ENCODE measurements at places on chromosomes 6 and 20.
A peak's percentile ranks its signal among the peaks of the same experiment; 100 is the strongest.

DNA sequence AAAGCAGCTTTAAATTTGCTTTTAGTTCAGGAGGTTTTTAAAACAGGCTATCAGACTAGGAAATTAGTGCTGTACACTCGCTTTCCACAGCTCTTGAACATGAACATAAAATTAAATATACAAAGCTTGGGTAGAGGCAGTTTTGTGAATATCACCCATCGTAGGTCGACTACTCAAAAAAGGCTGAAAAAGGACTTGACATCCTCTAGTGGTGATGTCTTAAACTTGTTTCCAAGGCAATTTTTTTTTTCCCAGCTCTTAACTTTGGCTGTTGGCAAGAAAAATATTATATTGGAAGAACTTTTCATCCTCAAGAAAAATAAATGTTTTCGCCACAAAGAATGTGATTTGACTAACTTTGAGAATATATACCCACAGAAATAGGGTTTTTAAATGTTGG is 2.9 kb downstream of the MAP7 start:
- DNase-seq = no peak

DNA sequence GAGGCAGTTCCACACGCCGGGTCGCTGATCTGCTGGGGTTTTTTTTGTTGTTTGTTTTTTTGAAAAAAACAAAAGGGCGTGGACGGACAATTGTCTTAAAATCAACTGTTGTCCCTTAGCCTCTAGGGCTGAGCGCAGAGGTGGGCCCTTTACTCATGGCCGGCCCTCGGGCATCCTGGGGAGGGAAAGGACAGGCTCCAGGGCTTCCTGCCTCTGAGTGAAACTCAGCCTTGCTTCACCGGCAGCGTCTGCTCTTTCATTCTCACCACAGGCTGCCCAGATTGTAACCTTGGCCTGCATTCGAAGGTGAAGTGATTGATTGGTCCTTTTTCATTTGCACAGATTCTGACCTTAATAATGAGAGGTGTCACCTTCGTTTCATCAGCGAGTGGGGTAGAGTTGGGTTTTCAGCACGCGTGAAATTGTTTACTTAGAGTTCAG is 797 bp downstream of the SMIM13 start:
- DNase-seq = peak; percentile 69

- no peak for DNase-seq
These were observed 63.9 kb downstream of the MAP7 start for GRCh38 chr6:136486357-136486756.

DNA sequence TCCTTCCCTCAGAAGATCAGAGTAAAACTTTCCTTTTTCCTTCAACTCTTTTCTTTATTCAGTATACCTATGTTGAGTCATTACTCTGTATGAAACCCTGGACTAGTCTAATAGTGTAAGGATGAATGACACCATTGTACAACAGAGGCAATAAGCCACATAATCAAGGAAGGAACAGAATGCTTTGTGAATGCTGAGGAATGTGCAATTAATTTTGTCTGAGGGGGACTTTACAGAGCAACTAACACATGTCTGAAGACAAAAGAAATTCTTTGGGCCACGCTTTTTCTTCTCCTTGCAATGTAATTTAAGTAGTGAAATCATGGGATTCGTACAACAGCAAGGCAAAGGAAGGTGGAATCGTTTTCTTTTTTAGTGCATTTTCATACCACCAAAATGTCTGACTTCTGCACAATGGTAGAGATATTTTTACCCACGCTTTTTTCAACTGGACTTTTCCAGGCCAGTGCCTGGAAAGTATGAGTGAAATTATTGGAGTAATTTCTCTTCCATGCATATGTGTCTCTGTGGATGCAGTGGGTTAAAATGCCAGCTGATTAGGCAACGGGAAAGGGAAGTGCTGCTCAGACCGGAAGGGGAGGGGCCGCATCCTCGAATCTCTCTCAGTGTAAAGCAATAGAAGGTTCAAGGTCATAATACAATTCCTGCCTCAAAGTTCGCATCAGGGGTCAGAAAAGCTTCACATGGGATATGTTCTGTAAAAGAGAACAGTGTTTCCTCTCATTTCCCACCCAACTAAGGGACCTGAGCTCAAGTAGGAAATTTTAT is 89.9 kb upstream of the MTHFD1L start:
- no peak for DNase-seq

GRCh38 chr20:24491041-24491756 is 21.8 kb downstream of the SYNDIG1 start:
- no peak for DNase-seq

GRCh38 chr6:111523484-111524167 is 40.6 kb upstream of the REV3L start:
- no peak for DNase-seq

DNA sequence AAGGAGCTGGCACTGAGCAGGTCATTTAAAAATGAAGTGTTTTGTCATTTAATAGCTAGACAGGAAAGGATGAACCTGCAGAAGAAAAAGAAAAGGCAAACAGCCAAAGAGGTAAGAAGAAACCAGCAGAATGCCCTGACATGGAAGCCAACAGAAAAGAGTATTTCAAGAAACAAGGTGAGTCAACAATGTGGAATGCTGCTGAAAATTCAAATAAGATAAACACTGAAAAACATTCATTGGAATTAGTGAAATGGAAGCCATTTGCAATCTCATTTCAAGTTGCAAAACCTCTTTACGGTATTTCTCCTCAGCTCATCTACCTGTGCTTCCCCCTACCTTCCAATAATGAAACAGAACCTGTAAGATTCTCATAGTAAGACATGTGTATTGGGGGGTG is 59.6 kb downstream of the RWDD2A start:
- DNase-seq = no peak

GRCh38 chr6:101268541-101268940 is 125.0 kb upstream of the GRIK2 start:
- DNase-seq = no peak

- DNase-seq = no peak
These were observed 1.1 kb downstream of the ABT1 start for GRCh38 chr6:26597821-26598220.

- no peak for DNase-seq
These were observed 33.3 kb upstream of the ECHDC1 start for GRCh38 chr6:127376685-127377084.

DNA sequence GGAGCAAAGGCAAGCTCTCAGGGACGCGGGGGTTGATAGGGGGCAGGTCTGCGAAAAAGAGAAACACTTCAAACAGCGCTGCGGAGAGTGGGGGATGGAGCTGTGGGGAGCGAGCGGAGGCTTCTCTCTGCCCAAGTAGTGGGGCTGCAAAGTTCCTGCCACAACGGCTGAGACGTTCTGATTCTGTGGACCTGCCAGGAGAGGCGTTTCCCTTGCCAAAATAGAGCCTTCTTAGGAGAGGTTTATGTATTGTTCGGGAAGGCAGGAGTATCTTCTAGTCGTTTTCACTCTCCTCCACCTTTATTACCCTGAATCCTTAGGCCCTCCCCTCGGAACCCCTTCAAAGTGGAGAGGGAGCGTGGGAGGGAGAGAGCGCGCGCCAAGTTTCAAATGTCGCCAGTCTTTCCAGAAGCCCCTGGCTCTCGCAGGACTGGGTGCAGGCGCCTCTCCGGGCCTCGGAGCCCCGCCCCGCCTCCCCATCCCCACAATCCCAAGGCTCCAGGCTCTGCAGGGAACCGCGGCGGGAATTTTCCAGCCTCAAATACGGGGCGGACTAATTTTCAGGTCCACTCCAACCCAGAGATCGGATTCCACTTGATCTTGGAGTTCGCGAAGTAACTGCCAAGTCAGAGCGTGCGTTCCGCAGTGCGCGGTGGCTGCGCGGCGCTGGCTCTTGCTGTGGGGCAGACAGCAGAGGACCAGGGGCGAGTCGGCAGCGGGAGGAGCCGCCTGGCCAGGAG is 10.0 kb upstream of the POU3F2 start:
- DNase-seq = peak; percentile 31

- no peak for DNase-seq
These were observed 39.9 kb downstream of the PYGB start for GRCh38 chr20:25287631-25288290.

DNA sequence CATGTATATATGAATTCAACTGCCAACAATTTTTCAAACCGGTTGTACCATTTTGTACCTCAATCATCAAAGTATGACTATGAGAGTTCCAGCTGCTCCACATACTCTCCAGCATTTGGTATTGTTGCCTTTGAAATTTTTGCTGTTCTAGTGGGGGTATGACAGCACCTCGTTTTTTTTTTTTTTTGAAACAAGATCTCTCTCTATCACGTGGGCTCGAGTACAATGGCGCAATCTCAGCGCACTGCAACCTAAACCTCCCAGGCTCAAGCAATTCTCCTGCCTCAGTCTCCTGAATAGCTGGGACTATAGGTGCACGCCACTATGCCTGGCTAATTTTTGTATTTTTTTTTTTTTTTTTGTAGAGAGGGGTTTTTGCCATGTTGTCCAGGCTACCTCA is 144.7 kb upstream of the JARID2 start:
- no peak for DNase-seq

- no peak for DNase-seq
These were observed 921.9 kb upstream of the EYS start for GRCh38 chr6:66628917-66629316.

- no peak for DNase-seq
These were observed 88.8 kb upstream of the SOX4 start for GRCh38 chr6:21504790-21505189.

GRCh38 chr6:117237561-117237960 is 27.8 kb upstream of the VGLL2 start:
- DNase-seq = no peak

DNA sequence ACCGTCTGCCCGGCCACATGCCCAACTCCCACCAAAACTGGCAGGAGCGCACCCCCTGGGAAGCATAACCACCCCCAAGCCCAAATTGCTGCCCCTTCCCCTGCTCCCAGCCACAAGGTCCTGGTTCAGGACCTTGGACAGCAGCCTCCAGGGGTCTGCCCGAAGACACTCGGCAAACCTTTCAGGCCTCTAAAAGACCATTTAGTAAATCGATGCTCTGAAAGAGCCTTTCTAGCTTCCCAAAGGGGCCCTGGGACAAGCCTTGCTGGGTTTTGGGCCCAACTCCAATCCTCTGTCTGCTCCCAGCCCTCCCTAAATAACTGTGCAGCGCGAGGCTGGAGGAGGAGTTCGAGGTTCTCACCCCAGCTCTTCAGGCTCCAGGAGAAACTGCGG is 30.5 kb downstream of the GRM4 start:
- peak; percentile 26 for DNase-seq

DNA sequence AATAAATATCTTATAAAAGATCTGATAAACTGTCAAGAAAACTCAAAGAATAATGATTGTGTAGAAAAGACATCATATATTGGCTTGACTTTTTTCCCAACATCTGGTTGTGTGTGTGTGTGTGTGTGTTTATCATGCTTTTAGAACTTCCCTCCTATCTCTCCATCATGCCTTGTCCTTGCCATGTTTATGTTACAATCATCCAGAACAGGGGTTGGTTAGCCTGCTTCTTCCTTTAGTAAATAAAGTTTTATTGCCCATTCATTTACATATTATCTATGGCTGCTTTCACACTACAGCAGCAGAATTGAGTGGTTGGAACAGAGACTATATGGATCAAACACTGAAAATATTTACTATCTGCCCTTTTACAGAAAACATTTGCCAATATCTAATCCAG is 52.8 kb upstream of the RIPOR2 start:
- no peak for DNase-seq

DNA sequence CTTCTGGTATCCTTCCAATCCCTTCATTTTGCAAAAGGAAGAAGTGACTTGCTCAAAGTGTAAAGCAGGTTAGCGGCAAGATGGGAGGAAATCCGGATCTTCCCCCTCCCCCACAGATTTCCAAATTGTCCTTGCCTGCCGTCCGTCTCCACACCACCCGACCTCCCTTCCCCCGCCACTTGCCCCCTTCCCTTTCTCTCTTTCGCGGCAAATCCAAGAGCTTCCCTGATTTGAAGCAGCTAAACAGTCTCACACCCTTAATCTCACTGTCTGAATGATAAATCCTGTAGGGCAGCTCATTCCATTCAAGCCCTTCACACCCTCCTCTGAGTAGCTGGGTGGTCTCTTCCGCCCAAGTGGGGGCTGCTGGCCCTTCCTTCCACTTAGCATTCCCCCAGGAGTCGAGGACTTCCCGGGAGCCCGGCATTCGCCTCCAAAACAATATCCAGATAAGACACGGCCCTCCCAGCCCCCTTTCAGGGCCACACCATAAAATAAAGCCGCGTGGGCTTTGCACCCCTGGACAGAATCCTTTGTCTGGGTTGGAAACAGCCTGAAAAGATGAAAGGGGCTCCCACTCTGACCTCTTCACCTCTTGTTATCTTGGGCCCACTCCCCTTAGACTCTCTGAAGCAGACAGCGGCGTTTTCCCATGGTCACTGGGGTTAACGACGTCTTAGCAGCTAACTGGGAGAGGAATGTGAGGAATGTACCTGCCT is 44.0 kb upstream of the PIM1 start:
- no peak for DNase-seq

DNA sequence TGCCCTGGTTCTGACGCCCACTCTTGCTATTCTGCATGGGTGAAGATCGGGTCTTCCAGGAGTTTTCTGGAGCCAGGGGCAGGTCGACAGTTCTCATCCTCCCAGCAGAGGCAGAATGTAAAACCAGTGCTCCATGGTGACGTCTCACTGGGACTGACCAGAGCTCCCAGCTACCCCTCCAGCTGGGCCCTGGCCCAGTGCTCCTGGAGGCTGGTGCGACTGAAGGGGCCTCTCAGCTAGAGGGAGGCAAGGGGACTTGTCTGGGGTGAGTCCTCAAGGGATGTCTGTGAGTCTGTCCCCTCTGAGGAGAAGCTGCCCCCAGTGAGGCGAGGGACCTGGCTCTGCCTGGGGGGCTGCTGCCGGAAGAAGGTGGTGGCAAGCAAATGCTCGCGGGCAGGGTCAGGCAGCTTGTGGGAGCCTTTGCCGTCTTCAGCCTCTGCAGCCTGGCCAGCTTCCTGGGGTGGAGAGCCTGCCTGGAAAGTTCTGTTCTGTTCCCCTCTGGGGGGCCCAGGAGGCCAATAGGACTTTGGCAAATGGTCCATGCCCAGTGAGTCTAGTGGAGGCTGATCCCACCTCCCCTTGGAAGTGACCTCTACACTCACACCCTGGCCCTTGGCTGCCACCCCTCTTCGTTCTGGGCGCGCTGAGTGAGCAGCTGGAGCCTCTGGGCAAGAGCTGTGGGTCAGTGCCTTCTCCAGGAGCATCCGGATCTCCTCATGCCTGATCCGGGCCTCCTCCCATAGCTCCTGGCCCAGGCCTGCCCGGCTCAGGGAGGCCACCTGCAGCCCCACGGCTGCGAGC is 47.5 kb downstream of the KIAA1755 start:
- no peak for DNase-seq

DNA sequence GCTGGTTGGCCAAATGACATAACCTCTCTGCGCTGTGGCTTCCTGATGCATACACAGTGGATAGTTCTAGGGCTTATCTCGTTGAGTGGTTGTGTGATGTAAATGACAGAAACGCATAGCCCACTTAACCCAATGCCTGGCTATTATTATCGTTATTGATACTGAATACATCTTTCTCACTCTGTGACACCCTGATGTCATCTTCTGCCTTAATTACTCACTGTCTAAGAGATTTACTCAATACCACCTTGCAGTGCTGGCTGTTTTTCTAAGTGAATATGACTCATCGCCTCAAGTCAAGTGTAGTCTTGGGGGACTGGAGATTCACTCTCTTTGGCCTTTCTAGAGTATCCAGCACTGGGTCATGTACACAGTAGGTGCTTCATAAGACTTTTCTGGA is 73.6 kb downstream of the NDUFAF5 start:
- DNase-seq = no peak

Data from activated T-cell treated with anti-CD3 and anti-CD28 coated beads, Interleukin-2, amount 50 U/mL, for 48 hours (primary cell).